Activated T-cell treated with anti-CD3 and anti-CD28 coated beads, Interleukin-2, amount 50 U/mL, for 1 hour (primary cell): ENCODE measurements at places on chromosomes 7 and 10.

- no peak for DNase-seq
These were observed 445.8 kb downstream of the PLXNA4 start for GRCh38 chr7:132130497-132130896.

GRCh38 chr7:157612664-157613561 lies 276.1 kb downstream of the DNAJB6 start:
- peak; percentile 80 for DNase-seq

GRCh38 chr7:36522453-36523007 lies 132.9 kb downstream of the ANLN start:
- no peak for DNase-seq

- DNase-seq: no peak
These were observed 118.1 kb upstream of the PHF14 start for GRCh38 chr7:10855583-10855982.

GRCh38 chr10:110820321-110820814 lies 51.4 kb upstream of the PDCD4 start:
- DNase-seq: no peak

DNA sequence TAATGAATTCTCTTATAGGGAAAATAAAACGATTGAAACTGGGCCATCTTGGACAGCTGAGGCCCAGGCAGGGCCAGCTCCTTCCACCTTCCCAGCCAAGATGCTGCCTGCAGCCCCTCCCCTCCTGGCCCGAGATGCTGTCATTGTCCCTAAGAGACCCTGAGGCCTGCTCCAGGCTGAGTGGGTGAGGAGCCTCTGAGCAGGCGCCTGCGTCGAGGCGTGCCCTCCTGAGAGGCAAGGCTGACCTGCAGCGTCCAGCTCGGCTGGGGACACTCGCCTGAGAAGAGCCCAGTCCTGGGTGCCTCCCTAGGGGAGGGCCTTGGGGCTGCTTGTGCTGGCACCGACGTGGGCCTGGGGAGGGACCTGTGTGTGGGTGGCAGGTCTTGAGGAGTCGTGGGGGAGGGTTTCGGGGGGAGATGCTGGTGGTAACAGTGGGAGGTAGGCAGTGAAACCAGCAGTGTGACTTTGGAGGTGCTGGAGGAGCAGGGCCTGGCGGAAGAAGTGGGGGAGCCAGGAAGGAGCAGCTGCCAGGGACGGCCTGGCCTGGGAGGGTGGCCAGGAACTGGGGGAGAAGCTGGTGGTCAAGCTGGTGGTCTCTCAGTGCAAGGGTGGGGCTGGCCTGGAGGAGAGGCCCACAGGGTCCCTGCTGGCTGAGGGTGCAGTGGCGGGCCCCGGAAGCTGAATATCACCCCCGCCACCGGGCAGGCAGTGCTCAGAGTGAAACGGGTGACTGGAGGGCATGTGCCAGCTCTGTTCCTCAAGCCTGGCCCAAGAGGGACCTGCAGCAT lies 7.9 kb downstream of the GPR146 start:
- DNase-seq: no peak

DNA sequence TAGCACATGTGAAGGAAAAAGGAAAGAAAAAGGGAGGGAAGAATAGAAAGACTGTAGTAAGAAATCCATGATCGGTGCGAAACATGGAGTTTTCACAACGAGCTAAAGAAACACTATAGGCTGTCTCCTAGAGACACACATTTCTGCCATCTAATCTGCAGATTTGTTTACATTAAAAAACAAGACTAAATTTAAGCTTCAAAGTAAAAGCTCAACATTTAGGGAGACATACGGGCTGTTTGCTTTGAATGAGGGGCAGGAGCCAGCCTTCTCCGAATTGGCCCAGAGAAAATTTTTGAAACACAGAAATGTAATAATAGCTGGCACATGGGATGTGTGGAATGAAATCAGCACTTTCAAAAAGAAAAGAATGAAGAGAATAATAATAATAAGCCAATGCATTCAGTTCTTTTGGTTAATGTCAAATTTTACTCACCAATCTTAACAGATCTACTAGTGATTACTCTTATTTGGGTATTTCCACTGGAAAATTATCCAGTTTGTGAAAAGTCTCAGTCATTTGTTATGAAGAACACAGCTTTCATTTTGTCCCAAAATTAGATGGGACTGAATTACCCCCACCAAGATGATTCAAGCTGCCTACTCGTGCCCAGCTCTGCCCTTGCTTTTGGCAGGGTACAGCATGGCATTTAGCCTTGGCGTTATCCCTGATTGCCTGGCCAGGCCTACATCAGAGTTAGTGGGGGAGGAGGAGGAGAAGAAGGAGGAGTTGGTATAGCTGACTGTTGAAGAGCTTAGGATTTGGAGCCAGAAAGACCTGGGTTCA lies 47.1 kb downstream of the MTURN start:
- DNase-seq: no peak

GRCh38 chr10:124007773-124008145 lies 85.6 kb downstream of the CHST15 start:
- DNase-seq: no peak

DNA sequence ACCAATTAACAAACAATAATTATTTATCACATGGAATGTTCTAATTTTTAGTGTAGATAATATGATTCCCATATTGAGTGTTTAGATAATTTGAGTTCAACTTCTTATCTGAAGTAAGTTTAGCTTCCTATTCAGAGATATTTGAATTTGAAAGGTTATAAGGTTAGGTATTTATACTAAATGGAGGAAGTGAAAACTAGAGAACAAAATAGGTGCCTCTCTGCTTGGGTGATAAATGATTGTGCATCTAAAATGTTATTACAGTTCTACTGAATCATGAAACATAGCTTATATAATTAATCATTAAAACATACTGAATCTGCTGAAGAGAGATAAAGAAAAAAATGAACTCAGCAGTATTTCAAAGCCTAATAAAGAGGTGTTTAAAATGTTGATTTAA lies 1174.3 kb downstream of the XPNPEP1 start:
- DNase-seq: no peak

GRCh38 chr7:41999736-42000283 lies 237.2 kb downstream of the GLI3 start:
- no peak for DNase-seq

GRCh38 chr7:155993420-155994278 lies 181.4 kb upstream of the SHH start:
- DNase-seq: no peak

GRCh38 chr10:96681524-96681923 lies 38.8 kb downstream of the PIK3AP1 start:
- no peak for DNase-seq

DNA sequence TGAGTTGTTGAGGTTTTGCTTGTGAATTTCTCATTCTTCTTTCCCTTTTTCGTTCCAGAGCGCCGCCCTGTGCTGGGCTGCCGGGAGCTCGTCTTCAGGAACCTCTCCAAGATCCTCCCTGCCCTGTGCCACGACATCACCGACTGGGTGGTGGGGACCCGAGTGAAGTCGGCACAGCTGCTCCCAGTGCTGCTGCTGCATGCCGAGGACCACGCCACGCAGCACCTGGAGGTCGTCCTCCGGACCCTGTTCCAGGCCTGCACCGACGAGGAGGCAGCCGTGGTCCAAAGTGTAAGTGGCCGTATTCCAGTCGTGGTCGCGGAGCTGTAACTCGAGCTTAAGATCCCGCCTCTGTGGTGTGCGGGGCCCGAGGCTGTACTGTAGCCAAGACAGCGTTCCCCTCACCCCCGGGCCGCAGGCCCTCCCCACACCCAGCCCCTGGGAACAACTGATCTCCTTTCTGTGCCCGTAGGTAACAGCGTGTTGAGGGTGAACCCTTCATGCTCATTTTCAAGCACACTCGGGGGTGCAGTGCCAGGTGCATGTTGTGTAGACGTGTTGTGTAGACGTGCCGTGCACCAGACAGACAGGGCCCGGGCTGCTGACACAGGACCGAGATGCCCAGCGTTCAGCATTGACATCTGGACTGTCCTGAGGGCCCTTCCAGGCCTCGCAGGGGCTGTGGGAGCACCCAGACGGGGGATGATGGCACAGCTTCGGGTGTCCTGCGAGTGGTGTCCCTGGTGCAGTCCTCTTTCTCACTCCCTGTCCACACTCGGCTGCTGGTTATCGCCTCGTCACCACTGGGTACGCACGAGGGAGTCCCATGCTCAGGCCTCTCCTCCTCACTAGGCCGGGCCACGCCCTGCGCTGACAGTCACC lies 27.7 kb upstream of the PRKAR1B start:
- DNase-seq: no peak

GRCh38 chr7:44403775-44404174 lies 78.4 kb upstream of the CAMK2B start:
- DNase-seq: no peak

DNA sequence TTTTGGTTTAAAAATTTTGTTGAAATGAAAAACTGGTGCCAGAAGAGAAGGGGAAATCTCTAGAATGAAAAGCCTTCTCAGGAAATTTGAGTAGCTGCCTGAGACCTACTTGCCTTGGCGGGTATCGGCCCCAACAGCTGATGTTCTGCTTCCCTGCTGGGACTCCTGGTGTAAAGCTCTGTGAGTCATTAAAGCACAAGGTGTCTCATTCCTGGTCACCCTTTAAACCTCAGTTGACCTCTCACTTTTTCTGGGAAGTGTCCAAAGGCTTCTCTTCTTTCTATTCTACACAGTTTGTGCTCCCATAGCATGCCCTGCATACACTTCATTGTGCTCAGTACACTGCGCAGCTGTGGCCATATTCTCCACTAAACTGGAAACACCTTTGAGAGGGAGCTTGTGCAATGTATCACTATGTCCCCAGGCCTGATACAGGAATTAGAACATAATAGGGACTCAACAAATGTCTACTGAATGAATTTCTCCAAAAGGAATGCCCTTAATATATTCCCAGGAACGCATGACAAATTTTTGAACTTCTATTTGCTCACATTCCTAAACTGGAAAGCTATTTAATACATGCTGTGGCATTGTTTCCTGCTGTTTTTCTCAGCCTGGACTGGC lies 303.9 kb downstream of the SDHAF3 start:
- no peak for DNase-seq

DNA sequence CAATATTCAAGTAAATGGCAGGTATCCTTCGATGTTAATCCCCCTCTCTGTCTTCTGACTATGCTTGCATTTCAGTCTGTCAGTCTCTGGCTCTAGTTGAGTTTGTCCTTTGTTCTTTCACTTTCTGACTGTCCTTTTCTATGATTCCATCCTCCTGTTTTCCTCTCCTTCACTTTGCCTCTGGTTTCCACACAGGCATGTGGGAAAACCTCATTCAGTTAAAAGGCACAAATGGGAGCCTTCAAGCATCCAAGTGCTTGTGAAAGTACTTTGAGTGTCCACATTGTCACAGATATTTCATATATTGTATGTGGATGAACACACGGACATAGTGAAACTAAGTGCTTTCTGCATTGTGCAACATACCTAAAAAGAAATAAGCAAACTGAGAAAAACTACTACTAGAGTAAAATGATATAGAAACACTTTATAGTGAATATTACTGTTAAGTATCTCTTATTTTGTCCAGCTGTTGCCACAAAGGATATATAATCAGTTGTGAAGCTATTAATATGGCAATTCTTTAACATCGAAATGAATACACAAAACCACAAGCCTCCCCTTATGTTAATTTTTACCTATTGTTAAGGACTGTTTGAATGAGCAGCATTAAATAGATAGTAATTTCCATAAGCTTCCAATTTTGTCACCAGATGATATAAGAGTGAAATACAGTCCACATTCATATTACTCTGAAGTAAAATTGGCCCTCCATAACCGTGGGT lies 71.7 kb downstream of the NRBF2 start:
- no peak for DNase-seq

DNA sequence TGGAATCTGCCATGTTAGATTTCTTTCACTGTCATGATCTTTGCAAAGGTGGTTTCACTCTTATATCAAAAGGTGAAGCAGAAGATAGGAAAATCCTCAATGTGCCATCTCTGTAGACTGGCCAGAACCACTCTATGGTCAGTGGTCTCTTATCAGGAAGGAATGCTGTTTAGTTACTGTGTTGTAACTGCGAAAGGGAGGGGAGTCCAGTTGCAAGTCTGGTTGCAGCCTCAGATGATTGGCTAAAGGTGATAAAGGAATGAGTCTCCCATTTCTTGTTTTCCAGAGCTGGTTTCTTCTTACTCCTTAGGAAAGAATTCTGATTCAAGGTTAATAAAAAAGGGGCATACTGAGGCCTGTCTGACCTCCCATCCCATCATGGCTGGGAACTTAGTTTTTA lies 58.2 kb upstream of the ICA1 start:
- no peak for DNase-seq

DNA sequence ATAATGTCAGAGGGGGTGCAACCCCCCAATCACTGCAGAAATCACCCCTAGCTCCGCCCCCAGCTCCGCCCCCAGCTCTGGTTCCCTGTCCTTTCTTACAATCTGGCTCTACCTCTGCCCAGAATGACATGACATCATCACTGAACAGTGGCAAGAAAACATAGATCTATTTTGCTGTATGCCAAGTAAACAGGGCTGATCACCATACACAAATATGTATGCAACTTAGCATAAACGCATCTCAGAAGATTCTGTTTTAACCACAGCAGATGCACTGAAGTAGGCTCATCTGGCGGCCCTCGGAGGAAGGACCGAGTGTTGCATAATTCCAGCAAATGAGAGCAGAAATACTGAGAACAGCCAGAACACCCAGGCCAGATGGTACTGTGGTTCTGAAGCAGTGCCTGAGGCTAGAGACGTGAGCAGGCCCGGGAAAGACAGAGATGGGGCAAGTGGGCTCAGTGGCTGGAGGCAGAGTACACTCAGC lies 293.3 kb upstream of the KLF14 start:
- peak; percentile 58 for DNase-seq

DNA sequence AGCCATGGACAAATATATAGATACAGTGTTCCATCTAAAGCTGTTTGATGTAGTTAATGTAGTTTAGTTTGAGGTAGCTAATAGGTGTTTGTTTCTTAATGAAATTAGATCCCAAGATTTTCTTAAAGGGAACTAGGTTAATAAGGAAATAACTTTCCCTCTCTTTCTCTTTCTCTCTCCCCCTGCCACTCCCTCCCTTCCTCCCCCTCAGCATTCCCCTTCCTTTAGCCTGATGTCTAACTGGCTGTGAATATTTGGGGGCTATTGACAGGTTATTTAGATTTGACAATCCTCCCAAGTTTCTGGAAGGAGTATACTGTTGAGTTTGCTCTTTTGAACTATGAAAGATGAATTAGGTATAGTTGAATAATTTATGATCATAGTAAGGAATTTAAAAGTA lies 65.2 kb upstream of the OIT3 start:
- DNase-seq: no peak
